ENCODE measurements at places on chromosomes 2 and 18.

DNA sequence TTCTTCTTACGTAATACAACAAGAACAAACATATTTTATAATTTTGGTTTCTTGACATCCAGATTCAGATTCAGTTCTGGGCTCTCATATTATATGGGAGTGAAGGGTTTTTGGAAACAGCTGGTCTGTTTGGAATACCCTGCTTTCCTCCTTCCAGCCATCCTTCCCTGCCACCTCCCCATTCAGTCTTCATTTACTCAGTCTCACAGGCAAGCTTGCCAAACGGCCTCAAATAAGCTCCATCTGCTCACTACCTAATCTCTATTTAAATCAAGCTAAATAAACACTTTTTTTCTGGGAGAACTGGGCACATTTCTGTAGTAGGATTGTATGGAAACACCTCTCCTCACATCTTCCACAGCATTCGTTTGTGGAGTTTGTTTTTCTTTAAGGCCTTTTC is 147.5 kb downstream of the RND3 start:
- DNase-seq: no peak

DNA sequence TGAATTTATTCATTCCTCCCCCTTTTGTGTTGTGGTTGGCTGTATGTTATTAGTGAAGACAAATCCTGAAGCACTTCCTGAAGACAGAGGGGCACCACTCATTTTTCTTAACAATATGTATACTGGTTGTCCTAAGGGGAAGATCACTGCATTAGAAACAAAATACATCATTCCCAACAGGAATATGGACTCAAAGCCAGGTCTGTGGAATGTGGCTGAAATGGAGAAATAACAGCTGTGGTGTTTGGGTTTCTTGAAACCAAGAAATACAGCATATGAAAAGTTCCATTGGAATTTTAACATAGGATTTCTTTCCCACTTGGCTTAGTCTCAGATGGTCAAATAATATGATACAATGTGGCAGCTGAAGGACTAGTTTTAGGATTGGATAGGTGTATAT is 267.6 kb downstream of the KCNE4 start:
- no peak for DNase-seq

DNA sequence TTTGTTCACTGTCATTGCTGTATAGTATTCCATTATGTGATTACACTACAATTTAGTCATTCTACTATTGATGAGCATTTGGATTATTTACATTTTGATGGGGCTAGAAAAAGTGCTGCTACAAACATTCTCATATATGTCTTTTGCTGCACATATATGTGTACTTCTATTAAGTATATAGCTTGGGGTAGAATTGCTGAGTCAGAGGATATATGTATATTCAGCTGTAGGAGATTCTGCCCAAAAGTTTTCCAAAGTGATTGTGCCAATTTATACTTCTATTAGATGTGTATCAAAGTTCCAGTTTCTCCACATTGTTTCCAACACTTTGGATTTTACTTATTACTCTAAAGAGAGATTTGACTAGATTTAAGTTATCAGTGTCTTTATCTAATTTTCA is 101.7 kb upstream of the UGP2 start:
- DNase-seq: no peak

GRCh38 chr18:44536046-44536445 is 144.6 kb upstream of the SETBP1 start:
- no peak for DNase-seq

- no peak for DNase-seq
Measured at GRCh38 chr2:234958311-234958710, 6.5 kb downstream of the SH3BP4 start.

GRCh38 chr2:129080715-129081476 is 762.2 kb upstream of the HS6ST1 start:
- no peak for DNase-seq

GRCh38 chr2:239662413-239663120 is 261.7 kb upstream of the HDAC4 start:
- DNase-seq: no peak

DNA sequence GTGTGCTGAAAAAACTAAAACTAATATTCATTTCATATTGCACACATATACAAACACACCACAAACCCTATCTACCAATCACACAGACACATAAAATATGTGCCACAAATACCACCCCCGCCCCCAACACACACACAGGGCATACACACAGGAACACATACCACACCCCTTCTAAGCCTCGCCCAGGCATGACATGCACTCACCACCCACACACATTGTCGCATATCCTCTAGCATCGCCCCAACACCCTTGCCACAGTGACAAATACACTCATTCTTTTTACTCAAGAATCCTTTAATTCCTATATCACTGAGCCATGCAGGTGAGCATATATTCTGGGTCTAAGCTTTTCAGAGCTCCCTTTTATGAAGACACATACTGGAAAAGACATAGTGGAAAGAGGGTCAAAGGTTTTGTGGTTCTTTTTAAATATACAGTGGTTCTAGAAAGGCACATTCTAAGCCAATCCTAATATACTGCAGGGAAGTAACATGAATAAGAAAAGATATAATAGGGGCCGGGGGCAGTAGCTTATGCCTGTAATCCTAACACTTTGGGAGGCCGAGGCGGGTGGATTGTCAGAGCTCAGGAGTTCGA is 24.5 kb upstream of the LCLAT1 start:
- DNase-seq: peak; percentile 55

DNA sequence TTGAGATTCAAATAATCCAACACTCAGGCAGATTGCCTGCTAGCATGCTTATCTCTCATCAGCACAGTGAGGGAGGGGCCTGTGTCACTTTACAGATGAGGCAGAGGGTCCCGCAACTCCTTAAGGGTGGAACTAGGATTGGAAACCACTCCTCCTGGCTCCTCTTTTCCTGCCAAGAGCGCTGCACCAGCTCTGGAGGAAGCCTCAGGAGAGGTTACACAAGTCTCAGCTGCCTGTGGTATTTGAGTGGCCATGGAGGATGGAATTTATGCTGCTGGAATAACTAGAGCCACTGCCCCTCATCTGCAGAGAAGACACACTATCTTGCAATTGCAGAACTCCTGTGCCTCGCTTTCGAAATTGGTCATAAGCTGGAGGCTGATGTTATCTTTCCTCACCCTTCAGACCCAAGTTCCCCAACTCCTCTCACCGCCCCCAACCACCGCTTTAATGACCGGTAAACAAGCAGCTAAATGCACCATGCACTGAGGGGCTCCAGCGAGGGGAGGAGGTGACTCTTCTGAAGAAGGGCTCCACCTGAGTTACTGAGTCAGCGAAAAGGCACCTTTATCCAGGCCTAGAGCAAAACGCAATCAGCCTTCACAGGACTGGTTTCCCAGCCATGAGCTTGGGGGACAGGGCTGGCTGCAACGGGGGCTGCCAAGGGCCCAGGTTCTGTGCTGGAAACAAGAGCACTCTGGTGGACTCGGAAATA is 245.8 kb downstream of the SOX11 start:
- DNase-seq: no peak

DNA sequence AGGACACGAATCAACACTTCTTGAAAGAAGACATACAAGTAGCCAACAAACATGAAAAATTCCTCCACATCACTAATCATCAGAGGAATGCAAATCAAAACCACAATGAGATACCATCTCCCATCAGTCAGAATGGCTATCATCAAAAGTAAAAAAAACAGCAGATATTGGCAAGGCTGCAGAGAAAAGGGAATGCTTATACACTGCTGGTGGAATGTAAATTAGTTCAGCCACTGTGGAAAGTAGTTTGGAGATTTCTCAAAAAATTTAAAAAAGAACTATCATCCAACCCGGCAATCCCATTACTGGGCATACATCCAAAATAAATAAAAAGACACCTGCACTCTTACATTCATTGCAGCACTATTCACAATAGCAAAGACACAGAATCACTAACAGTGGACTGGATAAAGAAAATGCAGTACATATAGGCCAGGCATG is 78.7 kb downstream of the GRB14 start:
- no peak for DNase-seq

GRCh38 chr2:60438653-60439052 is 114.8 kb downstream of the BCL11A start:
- no peak for DNase-seq

- DNase-seq: no peak
Measured at GRCh38 chr2:142286618-142287017, 155.8 kb upstream of the LRP1B start.

DNA sequence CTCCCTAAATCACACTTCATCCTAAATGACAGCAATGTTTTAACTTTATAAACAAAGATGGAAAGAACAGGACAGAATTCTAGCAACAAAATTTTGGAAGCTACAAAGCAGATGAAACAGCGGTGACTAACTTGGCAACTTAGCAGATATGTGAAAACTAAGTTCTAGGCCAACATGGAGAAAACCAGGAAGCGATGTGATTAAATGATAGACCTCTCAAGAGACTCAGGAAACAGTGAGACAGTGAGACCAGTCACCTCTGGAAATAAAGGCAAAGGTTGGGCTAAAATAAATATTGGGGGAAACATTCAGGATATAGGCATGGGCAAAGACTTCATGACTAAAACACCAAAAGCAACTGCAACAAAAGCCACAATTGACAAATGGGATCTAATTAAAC is 24.4 kb upstream of the ZBTB7C start:
- no peak for DNase-seq

DNA sequence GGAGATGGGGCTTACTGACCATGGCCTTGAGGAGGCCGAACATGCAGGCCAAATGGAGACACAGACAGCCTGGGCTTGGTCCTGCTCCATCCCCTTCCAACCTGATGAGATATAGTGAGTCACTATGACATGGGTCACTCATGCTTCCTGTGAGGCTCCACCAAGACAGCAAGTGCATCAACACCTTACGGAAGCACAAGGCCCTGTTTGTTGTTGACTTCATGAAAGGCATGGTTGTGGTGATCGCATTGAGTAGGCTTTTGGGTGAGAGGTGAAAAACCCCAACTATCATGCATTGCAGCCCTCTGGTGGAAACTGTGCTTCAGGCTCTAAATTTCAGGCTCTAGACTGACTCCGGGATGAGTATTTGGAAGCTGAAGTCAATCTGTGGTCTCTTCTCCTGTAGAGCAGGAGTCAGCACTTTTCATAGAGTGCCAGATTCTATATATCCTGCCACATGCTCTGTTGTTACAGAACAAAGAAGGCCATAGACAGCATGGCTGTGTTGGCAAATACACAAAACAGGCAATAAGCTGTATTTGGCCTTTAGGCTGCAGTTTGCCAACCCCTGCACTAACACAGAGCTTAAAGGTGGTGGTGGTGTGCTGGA is 10.1 kb downstream of the IL37 start:
- DNase-seq: no peak

- DNase-seq: no peak
Measured at GRCh38 chr18:50209311-50209710, 14.4 kb upstream of the MYO5B start.

DNA sequence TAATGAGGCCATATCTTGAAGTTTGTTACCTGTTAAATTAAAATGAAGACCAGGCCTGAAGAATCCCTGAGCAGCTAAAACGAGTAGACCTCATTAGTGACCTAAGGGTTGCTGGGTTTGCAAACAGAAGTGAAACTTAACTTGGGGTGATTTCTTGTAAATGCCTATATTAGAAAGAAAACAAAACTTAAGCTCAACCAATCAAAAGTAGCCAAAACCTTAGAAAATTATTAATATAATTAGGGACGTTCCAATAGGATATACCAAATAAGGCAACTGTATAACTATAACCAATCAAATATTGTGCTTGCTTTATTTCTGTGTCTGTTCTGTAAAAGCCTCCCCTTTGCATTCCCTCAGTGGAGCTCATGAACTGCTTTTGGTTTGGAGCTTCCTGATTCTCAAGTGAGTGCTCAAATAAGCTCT is 137.9 kb upstream of the VRK2 start:
- no peak for DNase-seq

- DNase-seq: no peak
Measured at GRCh38 chr2:232628466-232629128, 4.8 kb upstream of the EFHD1 start.

DNA sequence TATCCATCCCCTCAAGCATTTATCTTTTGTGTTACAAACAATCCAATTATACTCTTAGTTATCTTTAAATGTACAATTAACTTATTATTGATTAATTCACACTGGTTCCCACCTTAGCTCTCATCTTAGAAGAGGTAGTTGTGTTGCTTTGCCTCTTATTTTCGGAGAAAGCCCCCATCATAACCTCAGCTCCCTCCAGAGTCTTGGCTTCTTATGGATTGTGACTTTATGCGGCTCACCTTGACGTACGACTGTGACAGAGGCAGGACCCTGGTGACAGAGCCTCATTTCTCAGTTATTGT is 132.9 kb downstream of the SPTBN1 start:
- no peak for DNase-seq

- DNase-seq: no peak
Measured at GRCh38 chr18:21799721-21800120, 59.1 kb downstream of the MIB1 start.

DNA sequence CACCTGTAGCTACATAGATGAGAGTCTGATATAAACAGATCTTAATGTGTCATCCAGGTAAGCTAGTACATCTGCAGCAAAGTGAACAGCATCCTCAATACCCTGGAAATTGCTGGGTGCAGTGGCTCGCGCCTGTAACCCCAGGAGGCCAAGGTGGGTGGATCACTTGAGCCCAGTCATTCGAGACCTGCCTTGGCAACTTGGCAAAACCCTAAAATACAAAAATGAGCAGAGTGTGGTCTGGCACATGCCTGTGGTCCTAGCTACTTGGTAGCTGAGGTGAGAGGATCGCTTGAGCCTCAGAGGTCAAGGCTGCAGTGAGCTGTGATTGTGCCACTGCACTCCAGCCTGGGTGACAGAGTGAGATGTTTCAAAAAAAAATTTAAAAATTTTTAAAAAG is 233.9 kb upstream of the SP5 start:
- no peak for DNase-seq

DNA sequence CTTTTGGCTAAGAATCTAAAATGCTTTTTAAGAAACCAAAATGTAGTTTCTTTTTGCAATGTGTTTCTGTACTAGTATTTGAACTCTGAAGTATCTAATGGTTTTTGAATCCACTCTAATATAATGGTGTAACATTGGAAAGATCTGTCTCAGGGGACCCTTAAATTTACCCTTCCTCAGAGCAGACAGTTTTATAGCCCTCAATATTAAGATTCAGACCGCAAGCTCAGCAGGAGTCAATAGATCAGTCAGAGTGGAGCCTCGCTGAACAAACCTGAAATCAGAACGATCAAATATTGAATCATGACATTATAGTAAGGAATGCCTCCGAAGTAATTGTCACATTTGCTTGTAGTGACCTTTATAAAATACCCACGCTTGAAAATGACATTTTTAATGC is 18.3 kb downstream of the SGPP2 start:
- DNase-seq: no peak

DNA sequence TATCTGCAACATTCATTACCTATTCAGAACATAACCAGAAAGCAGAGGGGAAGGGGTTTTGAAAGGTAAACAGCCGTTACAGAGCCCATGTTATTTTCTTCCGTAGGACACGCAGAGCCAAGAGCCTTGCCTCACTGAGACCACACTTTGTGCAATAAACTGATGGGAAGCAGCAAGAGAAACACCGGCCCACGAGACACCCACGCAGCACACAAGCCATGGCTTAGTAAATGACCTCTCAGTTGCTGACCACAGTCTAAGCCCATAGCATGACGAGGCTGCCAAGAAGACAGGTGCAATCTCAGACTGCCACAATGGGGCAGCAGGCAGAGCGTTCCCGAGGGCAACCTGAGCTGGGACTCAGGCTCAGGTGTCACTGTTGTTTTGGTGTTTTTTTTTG is 59.6 kb downstream of the CABYR start:
- DNase-seq: no peak

Data from stimulated activated CD8-positive, alpha-beta memory T cell treated with anti-CD3 and anti-CD28 coated beads, Interleukin-15, amount 100 ng/mL, for 1 hour (primary cell).